ENCODE measurements at places on chromosomes 3 and 15.

GRCh38 chr15:66951531-66952320, 113.7 kb upstream of the SMAD3 start:
- no peak for DNase-seq

DNA sequence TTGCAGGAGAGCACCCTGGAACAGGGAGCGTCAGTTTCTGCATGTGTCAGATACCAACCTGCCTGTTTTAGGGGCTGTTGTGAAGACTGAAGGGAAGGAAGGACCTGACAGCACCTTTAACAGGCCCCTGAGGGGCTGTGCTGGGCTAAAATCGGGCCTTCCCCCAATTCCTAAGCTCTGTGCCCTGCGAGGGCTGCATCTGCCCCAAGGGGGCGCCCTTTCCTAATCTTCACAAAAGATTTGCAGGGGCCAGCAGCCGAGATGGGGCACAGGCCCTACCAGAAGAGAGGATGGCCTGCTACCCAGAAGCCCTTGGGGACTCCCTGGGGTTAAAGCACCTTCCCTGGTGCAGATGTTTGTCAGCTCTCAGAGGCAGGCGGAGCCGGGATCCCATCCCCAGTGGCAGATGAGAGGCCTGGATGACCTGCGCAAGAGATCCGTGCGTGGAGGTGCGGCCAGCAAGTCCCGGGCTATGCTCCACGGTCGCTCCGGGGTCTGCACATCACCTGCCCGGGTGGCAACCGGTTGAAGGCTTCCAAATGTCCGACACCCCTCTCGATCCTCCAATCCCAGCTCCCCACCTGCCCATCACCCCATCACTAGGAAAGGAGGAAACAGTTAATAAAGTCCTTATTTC, 53.6 kb downstream of the RHCG start:
- peak; percentile 49 for DNase-seq

GRCh38 chr3:194808640-194809097, 123.0 kb downstream of the FAM43A start:
- peak; percentile 21 for DNase-seq

DNA sequence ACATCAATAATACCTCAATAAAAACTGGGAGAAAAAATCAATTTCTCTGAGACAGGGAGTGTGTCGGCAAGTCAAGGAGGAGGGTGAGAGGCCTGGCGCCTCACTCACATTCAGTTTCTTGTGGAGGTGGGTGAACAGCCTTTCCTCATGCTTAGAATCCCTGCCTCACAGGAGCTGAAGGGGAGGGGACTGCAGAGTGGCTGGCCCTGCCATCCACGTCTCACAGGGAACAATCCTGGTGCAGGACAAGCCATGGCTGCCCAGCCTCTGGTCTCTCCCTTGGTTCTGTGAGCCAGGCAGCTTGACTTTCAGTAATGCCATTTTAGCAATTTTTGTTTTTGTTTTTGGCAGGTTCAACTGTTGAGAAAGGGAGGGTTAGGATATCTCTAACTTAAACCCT, 126.5 kb upstream of the HACD2 start:
- no peak for DNase-seq

GRCh38 chr3:184635126-184635525, 73.5 kb downstream of the EPHB3 start:
- DNase-seq, result no peak

DNA sequence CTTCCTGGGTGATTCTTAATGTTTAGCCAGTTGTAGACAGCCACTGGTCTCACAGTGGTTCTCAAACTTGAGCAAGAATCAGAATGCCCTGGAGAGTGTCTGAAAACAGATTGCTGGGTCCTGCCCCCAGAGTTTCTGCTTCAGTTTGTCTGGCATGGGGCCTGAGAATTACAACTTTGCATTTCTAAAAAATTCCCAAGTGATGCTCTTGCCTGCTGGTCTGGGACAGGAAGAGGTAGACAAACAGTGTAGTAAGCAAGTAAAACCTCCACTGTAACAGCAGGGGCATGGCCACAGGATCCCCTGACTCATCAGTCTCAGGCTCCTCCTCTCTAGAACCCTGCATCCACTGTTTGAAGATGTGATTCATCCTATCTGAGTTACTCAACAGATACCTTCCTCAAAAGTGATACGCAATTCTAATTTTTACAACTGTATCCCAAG, 36.5 kb downstream of the DZIP1L start:
- peak; percentile 96 for DNase-seq

- no peak for DNase-seq
Observed at GRCh38 chr15:33561407-33561806, 250.6 kb downstream of the RYR3 start.

- DNase-seq, result no peak
Observed at GRCh38 chr3:126490619-126491018, 14.9 kb upstream of the ZXDC start.

- DNase-seq, result no peak
Observed at GRCh38 chr3:5009506-5010109, 30.4 kb downstream of the BHLHE40 start.

GRCh38 chr3:100496711-100497261, 4.4 kb downstream of the TMEM45A start:
- peak; percentile 89 for DNase-seq

DNA sequence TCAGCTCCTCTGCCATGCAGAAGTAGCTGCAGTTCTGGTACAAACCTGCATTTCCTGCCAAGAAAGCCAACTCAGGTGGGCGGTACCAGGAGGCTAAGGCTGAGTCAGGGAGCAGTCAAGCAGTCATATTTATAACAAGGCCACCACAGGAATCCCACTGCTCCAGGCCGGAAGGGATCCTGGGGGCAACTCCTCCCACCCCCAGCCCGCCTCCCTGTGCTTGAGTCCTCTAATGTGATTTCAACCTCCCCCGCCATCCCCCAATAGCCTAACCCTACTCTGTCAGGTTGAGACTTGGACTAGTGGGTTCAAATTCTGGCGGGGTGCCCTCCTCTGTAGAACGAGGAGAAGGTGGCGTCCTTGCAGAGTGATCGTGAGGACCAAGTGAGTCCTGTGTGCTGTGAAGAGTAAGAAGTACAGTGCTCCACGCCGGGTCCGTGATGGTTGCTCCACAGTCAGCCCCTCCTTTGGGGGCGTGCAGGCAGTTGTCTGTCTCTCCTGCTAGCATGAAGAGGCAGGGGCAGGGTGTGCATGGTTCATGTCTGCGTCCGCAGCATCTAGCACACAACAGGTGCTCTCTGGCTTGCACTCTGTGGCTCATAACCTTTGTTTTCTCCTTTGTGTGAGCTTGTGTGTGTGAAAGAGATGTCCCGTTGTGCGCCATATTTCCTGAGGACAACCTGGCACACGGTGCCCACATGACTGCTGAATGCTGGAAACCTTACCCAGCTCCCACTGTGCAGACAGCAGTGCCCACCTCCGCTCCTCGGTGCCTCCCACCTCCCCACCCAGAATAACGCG, 78.3 kb downstream of the SMAD6 start:
- DNase-seq, result peak; percentile 90

- DNase-seq, result peak; percentile 100
Observed at GRCh38 chr3:120094776-120095225, 554 bp upstream of the GSK3B start.

GRCh38 chr15:48800811-48801455, 9.9 kb downstream of the CEP152 start:
- DNase-seq, result peak; percentile 28

Data from EL (cell line).